IMR-90 (cell line): ENCODE measurements at places on chromosomes 7 and 10. TPM values are rescaled to one million over a fixed set of nuclear protein-coding genes. Genes with fewer than 3 reads are reported as not detected.

Gene PLAC9
- polyA plus RNA-seq: 12.2 and 15.6 TPM in 2 replicates

Gene SPDYE16
- polyA plus RNA-seq: not detected in 2 replicates

Gene TMEM213
- not detected in 2 replicates for polyA plus RNA-seq

Gene TNKS2
- polyA plus RNA-seq: 13.3 and 17.0 TPM in 2 replicates

Gene HOXA11
- polyA plus RNA-seq: 0.04 and 0.05 TPM in 2 replicates

Gene IFIT3
- 2.8 and 3.5 TPM in 2 replicates for polyA plus RNA-seq

Gene PDE6C
- not detected in 2 replicates for polyA plus RNA-seq

Gene COL17A1
- 0.14 and 0.32 TPM in 2 replicates for polyA plus RNA-seq

Gene WNT8B
- polyA plus RNA-seq: 0.03 TPM in 1 of 2 replicates, not detected in the other

Gene MYL7
- 0.24 TPM in 1 of 2 replicates, not detected in the other for polyA plus RNA-seq

Gene CPVL
- not detected in 2 replicates for polyA plus RNA-seq

Gene ATAD1
- polyA plus RNA-seq: 11.7 and 12.7 TPM in 2 replicates

Gene WASHC2C
- polyA plus RNA-seq: 18.0 and 22.2 TPM in 2 replicates

Gene AOC1
- not detected in 2 replicates for polyA plus RNA-seq

Gene HACD1
- polyA plus RNA-seq: 17.8 and 24.9 TPM in 2 replicates

Gene MKX
- polyA plus RNA-seq: 0.10 and 0.11 TPM in 2 replicates

Gene TMEM176B
- not detected in 2 replicates for polyA plus RNA-seq

Gene DLG5
- 28.6 and 28.7 TPM in 2 replicates for polyA plus RNA-seq

Gene CARD11
- polyA plus RNA-seq: 0.26 and 0.53 TPM in 2 replicates

Gene UPK3B
- 0.10 and 0.26 TPM in 2 replicates for polyA plus RNA-seq

Gene TFEC
- polyA plus RNA-seq: 0.02 TPM in 1 of 2 replicates, not detected in the other

Gene TAS2R3
- polyA plus RNA-seq: not detected in 2 replicates

Gene CPA4
- 287 and 316 TPM in 2 replicates for polyA plus RNA-seq

Gene SLC39A12
- not detected in 2 replicates for polyA plus RNA-seq

Gene MKLN1
- polyA plus RNA-seq: 14.8 and 17.5 TPM in 2 replicates

Gene CTAGE6
- 0.10 TPM in 1 of 2 replicates, not detected in the other for polyA plus RNA-seq

Gene VIPR2
- polyA plus RNA-seq: not detected in 2 replicates
